ENCODE measurements at places on chromosomes 11 and 22.

- no peak for DNase-seq
Measured at GRCh38 chr11:19472679-19473078, 231.9 kb upstream of the E2F8 start.

GRCh38 chr11:15563054-15563453 is 448.3 kb downstream of the INSC start:
- DNase-seq, result no peak

GRCh38 chr11:12109591-12110196 is 696 bp upstream of the MICAL2 start:
- DNase-seq, result no peak

GRCh38 chr11:36757075-36757474 is 159.0 kb upstream of the RAG2 start:
- DNase-seq, result no peak

DNA sequence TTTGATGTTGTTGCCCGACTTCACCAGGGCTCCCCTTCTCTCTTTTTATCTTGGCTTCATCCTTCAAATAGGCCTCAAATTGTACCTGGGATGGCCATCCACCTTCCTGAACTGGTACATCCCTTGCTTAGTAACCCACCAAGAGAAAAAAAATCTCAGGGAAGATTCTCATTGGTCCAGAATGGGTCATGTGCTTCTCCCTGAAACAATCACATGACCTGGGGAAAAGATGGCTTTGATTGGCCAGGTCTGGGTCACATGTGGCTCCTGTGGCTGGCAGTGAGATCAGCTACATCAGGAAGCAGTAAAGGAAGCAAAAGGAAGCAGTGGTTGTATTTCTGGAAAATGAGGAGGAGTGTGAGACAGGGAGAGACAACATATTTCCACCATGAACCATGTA is 540.2 kb downstream of the MIAT start:
- DNase-seq, result no peak

DNA sequence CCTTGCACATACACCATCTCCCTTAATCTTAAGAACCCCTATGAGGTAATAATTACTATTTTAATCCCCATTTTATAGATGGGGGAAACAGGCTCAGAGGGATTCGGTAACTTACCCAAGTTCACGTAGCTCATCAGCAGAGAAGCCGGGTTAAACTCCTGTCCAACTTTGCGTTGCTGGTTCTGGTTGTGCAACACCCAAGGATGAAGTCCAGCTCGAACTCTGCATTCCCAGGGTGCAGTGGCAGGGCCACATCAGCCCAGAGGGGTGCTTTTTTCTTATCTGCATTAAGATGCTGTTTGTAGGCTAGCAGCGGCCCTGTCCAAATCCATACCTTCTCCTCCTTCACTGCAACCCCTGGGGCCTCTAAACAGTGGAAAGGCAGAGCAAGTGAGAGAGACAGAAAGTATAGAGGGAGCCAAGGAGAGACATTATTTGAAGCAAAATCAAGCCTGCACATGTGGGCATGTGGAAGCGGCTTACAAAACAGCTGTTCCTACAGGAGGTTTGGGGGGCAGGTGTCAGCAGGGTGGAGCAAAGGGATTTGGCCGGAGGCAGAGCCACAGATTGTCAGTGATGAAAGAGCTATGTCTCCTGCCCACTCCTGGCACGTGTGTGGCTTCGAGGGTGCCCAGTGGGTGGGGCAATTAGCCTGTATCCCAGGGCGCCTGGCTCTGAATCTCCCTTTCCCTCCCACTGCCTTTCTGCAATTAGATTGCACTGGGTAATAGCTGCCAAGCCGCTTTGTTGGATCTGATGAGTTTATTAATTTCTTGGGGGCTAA is 129.5 kb upstream of the TBCEL start:
- DNase-seq, result no peak

DNA sequence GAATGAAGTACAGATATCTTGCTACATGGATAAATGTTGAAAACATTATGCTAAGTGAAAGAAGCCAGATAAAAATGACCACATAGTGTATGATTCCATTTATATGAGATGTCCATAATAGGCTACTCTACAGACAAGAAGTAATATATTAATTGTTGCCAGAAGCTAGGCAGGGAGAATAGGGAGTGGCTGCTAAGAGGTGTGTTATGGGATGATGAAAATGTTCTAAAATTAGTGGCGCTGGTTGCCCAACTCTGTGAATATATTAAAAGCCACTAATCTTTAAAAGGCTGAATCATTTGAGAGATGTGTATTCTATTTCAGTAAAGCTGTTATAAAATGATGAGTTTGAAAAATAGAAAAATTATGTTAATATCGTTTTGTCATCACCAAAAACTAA is 144.4 kb downstream of the NCAM1 start:
- DNase-seq, result no peak

GRCh38 chr11:1757861-1758610 is 5.7 kb downstream of the CTSD start:
- DNase-seq, result no peak

DNA sequence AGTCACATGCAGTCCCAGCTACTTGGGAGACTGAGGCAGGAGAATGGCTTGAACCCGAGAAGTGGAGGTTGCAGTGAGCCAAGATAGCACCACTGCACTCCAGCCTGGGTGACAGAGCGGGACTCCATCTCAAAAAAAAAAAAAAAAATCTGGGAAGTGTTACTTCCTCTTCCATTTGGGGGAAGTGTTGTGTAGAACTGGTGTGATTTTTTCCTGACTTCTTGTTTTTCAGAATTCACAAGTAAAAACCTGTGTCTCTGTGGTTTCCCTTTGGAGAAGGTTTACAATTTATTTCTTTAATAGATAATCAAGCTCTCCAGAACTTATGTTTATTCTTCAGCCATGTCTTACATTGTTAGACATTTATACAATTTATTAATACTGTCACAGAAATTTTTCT is 396.1 kb downstream of the BRD1 start:
- DNase-seq, result no peak

- DNase-seq, result no peak
Measured at GRCh38 chr11:70073871-70074371, 4.2 kb upstream of the ANO1 start.

DNA sequence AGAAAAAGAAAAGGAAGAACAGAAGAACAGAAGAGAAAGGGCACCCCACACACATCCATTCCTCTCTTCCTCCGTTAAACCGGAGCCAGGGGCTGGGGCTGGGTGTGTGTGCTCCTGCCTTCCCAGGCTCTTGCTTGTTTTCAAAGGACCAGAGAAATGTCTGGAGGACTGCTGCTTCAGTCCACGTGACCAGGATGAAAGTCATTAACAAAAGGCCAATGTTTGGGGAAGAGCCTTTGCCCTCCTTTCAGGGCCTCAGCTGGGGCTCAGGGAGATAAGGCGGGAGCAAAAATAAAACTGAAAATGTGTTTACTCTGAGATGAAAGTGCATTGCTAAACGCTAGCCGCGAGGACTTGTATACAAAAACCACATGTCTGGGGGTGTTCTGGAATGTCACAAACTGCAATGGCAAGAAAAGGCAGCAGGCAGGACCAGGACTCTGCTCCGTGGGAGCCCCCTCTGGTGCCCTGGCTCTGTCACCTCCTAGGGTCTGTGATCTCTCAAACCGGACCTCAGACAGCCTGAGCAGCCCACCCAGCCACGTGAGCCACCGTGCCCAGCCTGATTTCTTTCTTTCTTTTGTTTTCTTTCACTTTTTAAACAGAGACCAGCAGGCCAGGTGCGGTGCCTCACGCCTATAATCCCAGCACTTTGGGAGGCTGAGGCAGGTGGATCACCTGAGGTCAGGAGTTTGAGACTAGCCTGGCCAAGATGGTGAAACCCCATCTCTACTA is 31.6 kb upstream of the MYH9 start:
- no peak for DNase-seq

- DNase-seq, result no peak
Measured at GRCh38 chr11:128251140-128251539, 336.2 kb downstream of the ETS1 start.

DNA sequence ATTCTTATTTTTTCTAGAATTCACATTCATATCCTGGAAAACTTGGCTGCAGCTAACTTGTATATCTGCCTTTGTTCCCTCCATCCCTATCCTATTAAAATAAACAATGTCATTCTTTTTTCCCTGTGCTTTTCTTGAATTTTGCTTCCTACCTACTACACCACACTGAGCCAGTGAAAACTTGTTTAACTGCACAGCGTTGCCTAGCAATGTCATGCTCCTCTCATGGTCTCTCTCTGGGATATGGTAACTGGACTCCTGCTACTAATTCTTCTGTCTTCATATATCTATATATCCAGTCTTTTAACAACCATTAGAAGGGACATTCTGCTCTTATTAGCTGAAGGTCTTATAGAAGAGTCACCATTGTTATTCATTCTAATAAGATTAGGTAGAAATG is 434.4 kb downstream of the METTL15 start:
- DNase-seq, result no peak

- no peak for DNase-seq
Measured at GRCh38 chr11:106172386-106172991, 95.0 kb downstream of the AASDHPPT start.

DNA sequence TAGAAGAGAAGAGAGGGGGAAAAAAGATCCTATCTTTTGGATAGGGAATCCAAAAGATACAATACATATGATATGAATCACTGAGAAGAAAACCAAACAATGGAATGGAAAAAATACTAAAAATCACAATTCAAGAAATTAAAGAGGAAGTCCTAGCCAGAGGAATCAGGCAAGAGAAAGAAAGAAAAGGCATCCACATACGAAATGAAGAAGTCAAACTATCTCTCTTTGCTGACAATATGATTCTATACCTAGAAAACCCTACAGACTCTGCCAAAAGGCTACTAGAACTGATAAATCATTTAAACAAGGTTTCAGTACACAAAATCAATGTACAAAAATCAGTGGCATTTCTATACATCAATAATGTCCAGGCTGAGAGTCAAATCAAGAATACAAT is 91.4 kb downstream of the EFCAB6 start:
- DNase-seq, result no peak

DNA sequence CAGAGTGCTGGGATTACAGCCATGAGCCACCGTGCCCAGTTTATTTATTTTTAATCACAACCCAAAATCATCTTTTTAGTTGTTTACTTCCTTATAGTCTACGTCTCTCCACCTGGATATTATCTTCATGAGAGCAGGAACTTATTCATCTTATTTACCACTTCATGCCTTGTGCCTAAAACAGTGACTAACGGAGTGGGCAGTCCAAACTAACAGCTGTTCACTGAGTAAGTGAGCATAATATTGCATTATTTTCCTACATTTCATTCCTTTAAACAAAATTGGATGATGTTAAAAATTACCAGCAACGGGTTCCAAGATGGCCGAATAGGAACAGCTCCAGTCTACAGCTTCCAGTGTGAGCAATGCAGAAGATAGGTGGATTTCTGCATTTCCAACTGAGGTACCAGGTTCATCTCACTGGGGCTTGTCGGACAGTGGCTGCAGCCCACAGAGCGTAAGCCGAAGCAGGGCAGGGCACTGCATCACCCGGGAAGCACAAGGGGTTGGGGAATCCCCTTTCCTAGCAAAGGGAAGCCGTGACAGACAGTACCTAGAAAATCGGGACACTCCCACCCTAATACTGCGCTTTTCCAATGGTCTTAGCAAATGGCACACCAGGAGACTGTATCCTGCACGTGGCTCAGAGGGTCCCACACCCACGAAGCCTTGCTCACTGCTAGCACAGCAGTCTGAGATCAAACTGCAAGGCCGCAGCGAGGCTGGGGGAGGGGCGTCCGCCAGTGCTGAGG is 14.1 kb downstream of the TMEM123 start:
- no peak for DNase-seq

GRCh38 chr11:131686836-131687235 is 316.4 kb downstream of the NTM start:
- no peak for DNase-seq

DNA sequence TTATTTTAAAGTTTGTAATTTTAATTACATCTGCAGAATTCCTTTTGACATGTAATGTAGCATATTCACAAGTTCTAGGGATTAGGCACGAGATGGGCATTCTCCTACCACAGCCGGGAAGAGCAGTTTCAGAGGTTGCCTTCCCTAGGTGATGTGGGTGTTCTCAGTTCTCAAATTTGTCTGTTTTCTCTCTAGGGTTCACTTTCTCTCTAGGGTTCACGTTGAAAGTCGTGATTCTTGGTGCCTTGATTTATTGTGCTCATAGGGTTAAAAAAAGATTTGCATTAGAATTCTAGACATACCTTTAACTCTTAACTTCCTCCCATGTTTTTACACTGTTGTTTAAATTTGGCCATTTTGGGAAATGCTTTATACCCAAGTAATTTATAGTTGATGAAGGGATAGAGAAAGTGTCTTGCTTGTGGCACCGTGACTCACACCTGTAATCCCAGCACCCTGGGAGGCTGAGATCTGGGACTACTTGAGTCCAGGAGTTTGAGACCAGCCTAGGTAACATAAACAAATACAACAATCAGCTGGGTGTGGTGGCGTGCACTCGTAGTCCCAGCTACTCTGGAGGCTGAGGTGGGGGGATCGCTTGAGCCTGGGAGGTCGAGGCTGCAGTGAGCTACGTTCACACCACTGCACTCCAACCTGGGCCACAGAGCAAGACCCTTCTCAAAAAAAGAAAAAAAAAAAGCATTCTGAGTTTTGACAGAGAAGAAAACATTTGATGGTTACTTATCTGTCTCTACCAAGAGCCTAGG is 3.6 kb downstream of the MED15 start:
- DNase-seq, result no peak

GRCh38 chr11:102253020-102253715 is 64.1 kb upstream of the BIRC3 start:
- DNase-seq, result no peak
